Ammon's horn (tissue), 1 donor: ENCODE measurements at places on chromosomes 13 and 19.

DNA sequence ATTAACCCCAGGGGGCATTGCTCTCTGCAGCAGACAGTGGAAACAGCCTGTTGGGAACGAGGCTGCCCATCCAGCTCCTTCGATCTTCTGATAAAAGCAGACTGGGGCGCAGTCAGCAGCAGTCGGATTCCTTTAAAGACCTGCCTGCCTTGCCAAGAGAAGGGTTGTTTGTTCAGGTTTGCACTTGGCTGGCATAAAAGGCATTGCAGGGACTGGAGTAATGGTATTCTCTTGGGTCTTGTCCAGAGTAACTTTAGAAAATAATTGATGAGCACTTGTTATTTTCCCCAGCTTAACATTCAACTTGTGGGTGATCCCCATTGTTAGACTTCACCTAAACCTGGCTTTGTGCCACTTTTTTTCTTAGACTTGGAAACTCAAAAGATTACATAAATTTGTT is 67.3 kb upstream of the SLC10A2 start:
- no peak for DNase-seq

GRCh38 chr13:109998684-109999533 is 212.5 kb upstream of the IRS2 start:
- DNase-seq = peak; percentile 28

GRCh38 chr13:20565115-20565736 is 1.7 kb upstream of the IFT88 start:
- DNase-seq = no peak

- peak; percentile 55 for DNase-seq
Observed at GRCh38 chr19:2550431-2551171, 74.7 kb downstream of the GADD45B start.

- DNase-seq = no peak
Observed at GRCh38 chr13:71830323-71830722, 36.7 kb downstream of the DACH1 start.

- DNase-seq = no peak
Observed at GRCh38 chr19:43595605-43595998, 332 bp downstream of the IRGQ start.

DNA sequence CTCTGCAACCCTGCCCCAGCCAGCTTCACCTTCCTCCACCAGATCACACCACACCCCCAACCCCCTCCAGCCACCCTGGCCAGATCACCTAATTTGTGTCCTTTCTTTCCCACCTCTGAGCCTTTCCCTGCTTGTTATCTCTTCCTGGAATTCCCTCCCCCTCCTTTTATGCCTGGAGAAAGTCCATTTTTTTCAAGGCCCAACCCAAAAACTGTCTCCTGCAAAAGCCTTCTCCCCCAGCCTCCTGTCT is 5.3 kb upstream of the TLE2 start:
- no peak for DNase-seq

- DNase-seq = no peak
Observed at GRCh38 chr13:106640515-106640914, 72.6 kb upstream of the ARGLU1 start.

- no peak for DNase-seq
Observed at GRCh38 chr19:47603706-47604565, 5.0 kb upstream of the BICRA start.

- DNase-seq = no peak
Observed at GRCh38 chr13:93984876-93985275, 494.6 kb downstream of the DCT start.

- peak; percentile 17 for DNase-seq
Observed at GRCh38 chr13:43865892-43866291, 13.6 kb downstream of the CCDC122 start.

DNA sequence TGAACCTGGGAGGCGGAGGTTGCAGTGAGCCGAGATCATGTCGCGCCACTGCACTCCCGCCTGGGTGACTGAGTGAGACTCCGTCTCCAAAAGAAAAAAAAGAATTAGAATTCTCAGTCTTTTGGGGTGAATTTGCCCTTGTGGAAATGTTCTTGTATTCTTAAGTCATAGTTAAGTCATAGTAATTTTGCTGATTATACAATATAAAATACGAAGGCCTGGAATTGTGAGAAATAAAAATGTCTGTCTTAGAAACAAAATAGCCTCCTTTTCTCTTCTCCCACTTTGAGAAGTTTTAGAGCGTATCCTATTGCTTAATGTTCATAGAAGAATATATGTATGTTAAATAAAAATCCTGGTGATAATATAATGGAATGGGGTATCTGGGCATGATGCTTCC is 18.1 kb downstream of the SUGT1 start:
- no peak for DNase-seq

DNA sequence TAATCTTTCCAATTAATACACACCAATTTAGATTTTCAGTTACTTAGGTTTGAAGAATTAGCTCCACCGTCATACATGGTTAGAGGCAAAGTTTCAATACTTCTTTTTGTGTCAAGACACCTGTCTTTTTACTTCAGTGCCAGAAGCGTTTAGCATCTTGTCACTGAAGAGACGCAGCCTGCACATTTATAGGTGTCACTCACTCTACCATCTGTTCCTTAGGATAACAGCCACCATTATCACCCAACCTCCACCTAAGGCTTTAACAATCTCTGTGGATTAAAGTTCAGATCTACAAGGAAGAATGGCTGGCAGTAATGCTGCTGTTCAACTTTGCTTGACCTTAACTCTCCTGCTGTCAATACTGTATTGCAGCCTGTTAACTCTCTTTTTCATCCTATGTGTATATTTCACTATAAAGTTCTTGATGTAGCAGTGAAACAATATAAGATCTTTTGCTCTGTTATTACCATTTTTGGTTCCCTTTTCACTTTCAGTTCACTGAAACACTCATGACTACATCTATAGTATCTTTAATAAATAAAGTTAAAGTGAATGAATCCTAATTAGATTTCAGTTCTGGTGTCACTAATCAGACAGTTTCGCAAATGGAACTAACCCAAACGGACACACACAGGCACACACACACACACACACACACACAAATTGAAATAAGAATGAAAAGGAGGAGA is 435.6 kb downstream of the PCDH9 start:
- DNase-seq = no peak

DNA sequence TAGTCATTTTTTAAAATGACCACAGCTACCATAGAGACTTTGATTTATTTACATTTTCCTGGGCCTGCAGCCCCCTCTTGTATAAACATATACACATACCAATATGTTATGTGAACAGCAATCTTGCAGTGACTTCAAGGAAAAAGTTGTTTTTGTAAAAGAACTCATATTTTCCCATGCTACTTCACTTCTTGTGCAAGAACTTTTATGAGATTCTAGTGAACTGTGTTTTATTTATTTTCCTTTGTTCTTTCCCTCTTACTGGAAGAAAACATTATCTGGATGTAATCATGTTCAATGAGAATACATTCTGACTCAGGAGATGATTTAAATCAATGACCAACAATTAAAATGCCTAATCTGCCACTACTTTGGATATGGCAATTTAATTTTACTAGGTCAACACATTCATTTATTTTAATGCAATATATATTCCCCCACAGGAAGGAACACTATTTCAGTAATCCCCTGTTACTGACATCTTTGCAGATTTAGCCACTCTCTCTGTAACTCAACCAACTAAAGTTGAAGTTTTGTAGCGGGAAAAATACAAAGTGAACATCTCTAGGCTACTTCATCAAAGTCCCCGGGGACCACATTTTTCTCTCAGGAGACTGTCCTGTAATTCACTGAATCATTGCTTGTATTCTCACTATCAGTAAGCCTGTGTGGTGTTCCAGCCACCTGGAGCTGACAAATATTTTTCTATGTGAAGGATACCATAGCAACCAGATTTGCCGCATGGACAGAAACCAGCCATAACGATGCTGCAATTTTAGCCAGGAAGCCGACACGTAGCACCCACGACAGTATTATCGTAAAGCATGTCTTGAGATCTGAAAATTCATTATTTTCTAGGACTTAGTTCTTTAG is 90.5 kb downstream of the STARD13 start:
- peak; percentile 48 for DNase-seq

DNA sequence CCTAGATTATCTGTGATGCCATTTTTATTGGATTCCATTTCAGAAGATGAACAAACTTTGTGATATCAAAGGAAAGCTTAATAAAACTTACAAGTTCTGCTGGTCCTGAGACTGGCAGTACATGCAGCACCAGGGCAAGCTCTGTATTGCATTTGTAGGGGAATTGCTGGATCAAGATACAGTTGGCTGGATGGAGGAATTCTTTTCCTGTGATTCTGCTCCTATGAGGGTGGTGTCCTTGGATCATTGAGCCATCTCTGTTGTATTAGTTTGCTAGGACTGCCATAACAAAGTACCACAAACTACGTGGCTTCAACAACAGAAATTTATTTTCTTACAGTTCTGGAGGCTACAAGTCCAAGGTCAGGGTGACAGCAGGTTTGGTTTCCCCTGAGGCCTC is 33.9 kb upstream of the CSNK1A1L start:
- no peak for DNase-seq

GRCh38 chr19:40799558-40800338 is 757 bp downstream of the EGLN2 start:
- DNase-seq = peak; percentile 24

- DNase-seq = no peak
Observed at GRCh38 chr13:112934078-112934477, 34.9 kb upstream of the MCF2L start.

DNA sequence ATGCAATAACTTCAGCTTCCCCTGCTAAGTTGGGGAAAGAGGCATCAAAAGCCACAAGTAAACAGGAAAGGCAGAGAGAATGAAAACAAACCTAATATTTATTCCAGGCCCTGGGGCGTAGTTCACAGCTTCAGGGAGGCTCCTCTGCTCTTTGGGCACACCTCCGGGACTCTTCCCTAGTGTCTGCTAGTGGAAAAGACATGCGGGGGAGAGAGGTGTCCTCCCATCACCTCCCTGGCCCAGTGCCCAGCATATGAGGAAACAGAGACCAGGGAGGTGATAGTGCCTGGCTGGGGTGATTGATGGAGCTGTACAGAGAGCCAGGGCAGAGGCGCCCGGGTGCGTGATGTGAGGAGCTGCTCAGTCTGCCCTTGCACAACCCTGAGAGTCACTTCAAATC is 71.0 kb downstream of the RASL11A start:
- DNase-seq = no peak

GRCh38 chr13:48493066-48493765 is 39.7 kb downstream of the RCBTB2 start:
- DNase-seq = no peak

DNA sequence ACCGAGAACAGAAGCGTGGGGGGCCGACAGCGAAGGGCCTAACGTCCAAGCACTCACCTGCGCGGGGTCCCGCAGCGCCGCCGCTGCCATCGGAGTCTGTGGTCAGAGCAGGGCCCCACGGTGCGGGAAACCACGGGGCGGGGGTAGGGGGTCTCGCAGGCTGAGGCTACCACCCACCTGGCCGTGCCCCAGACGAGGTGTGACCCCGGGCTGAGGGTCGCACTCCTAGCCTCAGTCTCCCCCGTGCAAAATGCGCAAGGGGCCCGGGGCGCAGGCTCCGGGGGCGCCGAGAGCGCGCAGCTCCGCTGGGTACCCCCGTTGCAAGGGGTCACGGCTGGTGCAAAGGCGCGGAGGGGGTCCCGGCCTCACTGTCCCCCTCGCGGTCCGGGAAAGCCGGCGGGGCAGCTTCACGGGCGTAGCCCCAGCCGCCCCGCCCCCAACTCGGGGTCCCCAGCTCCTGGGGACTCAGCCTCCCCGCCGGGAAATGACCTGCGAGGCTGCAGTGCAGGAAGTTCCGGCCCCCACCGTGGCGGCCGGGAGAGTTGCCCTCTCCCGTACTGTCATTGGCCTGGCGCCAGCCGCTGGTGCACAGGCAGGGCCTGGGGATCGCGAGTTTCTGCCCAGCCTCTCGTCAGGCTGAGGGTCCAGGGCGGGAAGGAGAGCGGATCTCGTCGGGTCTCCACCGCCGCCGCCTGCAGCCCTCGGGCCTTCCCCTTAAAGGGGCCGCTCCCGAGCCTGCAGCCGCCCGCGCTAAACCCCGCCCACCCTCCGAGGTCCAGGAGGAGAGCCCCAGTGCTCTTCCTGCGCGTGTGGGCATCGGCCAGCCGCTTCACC is at the start of gene ZNF792:
Gene ZNF792, minus strand, starts transcription at position 657 of the 834 bp plus-strand sequence. Its CDS starts 567 bp downstream, at position 90.
- DNase-seq = peak; percentile 52

DNA sequence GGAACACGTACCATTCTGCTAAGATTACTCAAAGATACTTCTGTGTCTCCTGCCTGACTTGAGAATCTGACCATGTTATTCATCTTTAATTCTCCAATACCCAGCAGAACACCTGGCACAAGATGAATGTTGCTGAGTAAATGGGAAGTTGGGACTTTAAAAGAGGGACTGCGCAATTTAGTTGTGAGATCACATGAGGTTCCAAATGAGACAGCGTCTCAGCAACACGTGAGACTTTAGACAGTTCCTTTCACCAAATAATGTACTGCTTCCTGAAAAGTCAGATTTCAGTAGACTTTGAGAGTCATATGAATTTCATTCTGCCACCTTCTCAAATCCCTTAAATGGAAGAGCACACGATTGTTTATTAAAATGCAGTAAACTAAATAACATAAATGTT is 36.7 kb downstream of the DOCK9 start:
- no peak for DNase-seq

DNA sequence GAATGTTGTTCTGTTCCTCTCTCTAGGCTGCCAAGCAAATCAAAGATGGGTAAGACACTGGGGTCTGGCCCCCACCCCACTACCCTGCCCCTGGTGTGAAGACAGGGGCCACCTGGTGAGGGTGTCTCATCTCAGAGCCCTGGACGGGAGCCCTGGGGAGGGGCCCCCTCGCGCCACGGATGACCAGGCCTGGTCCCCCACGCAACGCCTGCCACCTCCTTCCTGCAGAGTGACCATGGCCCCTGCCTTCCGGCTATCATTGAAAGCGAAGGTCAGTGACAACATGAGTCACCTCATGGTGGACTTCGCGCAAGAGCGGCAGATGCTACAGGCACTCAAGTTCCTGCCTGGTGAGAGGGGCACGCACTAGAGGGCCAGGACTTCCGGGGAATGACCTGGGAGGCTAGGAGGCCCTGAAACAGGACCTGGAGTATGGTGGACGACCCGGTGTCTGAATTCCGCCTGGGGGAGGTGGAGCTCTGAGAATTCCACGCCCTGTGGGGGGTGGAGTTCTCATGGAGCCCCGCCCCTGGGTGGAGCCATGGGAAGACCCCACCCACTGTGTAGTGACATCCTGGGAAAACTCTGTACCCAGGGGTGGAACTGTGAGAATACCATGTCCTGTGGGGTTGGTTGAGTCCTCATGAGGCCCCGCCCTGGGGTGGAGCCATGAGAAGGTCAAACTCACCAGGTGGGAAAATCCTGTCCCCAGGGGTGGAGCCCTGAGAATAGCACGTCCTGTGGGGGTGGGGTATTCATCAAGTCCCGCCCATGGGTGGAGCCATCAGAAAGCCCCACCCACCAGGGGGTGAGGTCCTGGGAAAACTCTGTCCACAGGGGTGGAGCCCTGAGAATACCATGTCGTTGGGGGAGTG is 6.1 kb downstream of the FSD1 start:
- DNase-seq = no peak

DNA sequence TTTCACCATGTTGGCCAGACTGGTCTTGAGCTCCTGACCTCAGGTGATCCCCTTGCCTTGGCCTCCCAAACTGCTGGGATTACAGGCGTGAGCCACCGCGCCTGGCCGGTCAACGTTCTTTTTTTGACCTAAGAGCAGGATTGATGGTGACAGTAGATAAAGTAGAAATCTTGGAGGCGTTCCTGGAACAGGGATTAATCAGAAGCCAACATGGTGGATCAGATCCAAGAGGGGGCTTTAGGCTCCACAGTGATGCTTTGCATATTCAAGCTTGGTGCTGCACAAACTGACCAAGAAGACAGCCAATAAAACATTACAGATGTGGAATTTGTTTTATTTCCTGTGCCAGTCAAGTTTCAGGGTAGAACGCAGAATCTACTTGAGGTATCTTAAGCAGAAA is 271.2 kb downstream of the FGF9 start:
- no peak for DNase-seq
